Suprapubic skin (tissue), 4 donors: ENCODE measurements at places on chromosomes 12 and 14.

DNA sequence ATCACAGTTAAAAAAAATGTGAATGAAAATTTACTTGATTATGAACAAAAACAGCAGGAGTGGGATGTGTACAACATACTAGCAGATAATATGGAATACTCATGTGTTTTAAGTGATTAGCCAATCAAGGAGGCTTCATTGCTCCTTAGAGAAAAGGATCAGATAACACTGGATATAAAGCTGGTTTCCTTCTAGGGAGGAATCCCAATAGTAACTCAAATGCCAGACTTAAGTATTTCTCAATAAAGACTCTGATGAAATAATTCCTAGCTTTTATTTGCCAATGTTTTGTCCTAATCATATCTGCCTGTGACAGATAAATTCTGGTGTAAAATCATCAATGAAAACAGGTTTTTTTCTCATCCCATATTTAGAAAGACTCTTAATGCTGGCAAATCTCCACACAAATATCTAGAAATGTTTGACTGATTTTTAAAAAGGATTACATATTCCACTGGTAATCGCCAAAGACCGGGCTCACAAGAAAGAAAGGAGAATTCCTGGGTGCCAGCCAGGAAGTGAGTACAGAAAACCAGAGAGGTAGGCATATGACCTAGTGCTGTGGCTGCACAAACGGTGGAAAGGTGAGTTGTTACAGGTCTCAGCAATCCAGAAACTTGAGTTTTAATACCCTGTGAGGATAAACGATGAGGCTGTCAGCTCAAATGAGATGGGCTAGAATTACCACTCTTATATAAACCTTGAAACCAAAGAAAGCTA, 108.6 kb upstream of the TTC7B start:
- H3K4me3 ChIP-seq: no peak overlapping the region
- H3K36me3 ChIP-seq: no peaks in the 10 kb centered on the region
- H3K27me3 ChIP-seq: no peaks in the 10 kb centered on the region
- H3K27ac ChIP-seq: no peak overlapping the region
- no peaks in the 10 kb centered on the region for H3K4me1 ChIP-seq

GRCh38 chr12:126069549-126070165, 1004.4 kb downstream of the AACS start:
- no peaks in the 10 kb centered on the region for H3K4me1 ChIP-seq
- no peaks in the 10 kb centered on the region for H3K27me3 ChIP-seq
- H3K36me3 ChIP-seq: no peaks in the 10 kb centered on the region
- DNase-seq: no peak
- no peak overlapping the region for H3K4me3 ChIP-seq

DNA sequence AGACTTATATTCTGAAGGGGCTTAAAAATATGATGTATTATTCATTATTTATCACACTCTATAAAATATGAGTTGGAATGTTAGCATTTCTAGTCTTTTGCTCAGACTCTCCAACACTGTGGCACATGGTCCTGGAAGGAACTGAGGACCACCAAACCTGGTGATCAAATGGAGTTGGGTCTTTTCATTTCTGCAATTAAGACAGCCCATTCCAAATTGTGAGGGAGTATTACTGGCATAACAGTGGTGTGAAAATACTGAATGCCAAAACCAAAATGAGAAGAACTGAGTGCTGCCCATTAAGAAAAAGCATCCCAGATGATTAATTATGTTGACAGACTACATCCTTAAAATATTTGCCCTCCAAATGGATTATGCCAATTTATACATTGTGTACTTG, 90.8 kb downstream of the NPAS3 start:
- peaks cover 4% of the 10 kb centered on the region for H3K4me1 ChIP-seq
- H3K4me3 ChIP-seq: no peak overlapping the region
- no peak overlapping the region for H3K27ac ChIP-seq
- no peaks in the 10 kb centered on the region for H3K36me3 ChIP-seq
- H3K27me3 ChIP-seq: no peaks in the 10 kb centered on the region

DNA sequence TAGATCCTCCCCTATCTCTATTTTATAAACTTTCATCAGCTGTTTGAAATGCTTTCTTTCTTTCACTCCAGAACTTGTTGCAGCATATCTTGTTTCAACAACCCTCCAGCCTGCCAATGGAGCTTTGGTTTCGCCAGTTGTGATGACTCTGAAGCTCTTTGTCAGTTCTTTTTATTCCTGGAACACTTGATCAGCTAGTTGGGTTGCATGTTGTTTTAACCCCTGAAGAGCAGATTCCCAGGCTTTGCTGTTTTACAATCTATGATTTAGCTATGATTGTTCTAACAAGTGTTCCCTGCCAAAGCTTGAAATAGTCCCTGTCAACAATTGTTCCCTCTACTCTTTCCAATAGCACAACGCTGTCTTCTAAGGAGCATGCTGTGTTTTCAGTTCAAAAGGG, 50.6 kb upstream of the FUT8 start:
- no peaks in the 10 kb centered on the region for H3K27me3 ChIP-seq
- H3K4me1 ChIP-seq: peaks cover 21% of the 10 kb centered on the region
- no peaks in the 10 kb centered on the region for H3K36me3 ChIP-seq

- no peak overlapping the region for H3K4me3 ChIP-seq
- no peak overlapping the region for H3K27ac ChIP-seq
- DNase-seq: no peak
- no peaks in the 10 kb centered on the region for H3K36me3 ChIP-seq
- no peaks in the 10 kb centered on the region for H3K27me3 ChIP-seq
Observed at GRCh38 chr12:100383586-100384558, 27.0 kb downstream of the SLC17A8 start.

GRCh38 chr12:55706568-55707218, 1.0 kb downstream of the ITGA7 start:
- peaks cover 12% of the 10 kb centered on the region for H3K27me3 ChIP-seq
- DNase-seq: no peak
- peak overlapping the region; percentile 50 for H3K27ac ChIP-seq
- H3K4me1 ChIP-seq: peaks cover 22% of the 10 kb centered on the region
- peak overlapping the region; percentile 63 for H3K4me3 ChIP-seq
- no peaks in the 10 kb centered on the region for H3K36me3 ChIP-seq

- H3K27ac ChIP-seq: no peak overlapping the region
- peak; percentile 83 for DNase-seq
- no peaks in the 10 kb centered on the region for H3K27me3 ChIP-seq
- H3K4me3 ChIP-seq: no peak overlapping the region
- no peaks in the 10 kb centered on the region for H3K4me1 ChIP-seq
Observed at GRCh38 chr12:49043856-49044258, 16.7 kb downstream of the KMT2D start.

- no peaks in the 10 kb centered on the region for H3K4me1 ChIP-seq
- no peak for DNase-seq
- H3K27ac ChIP-seq: no peak overlapping the region
- no peak overlapping the region for H3K4me3 ChIP-seq
Observed at GRCh38 chr14:27386391-27386790, 788.6 kb upstream of the NOVA1 start.

DNA sequence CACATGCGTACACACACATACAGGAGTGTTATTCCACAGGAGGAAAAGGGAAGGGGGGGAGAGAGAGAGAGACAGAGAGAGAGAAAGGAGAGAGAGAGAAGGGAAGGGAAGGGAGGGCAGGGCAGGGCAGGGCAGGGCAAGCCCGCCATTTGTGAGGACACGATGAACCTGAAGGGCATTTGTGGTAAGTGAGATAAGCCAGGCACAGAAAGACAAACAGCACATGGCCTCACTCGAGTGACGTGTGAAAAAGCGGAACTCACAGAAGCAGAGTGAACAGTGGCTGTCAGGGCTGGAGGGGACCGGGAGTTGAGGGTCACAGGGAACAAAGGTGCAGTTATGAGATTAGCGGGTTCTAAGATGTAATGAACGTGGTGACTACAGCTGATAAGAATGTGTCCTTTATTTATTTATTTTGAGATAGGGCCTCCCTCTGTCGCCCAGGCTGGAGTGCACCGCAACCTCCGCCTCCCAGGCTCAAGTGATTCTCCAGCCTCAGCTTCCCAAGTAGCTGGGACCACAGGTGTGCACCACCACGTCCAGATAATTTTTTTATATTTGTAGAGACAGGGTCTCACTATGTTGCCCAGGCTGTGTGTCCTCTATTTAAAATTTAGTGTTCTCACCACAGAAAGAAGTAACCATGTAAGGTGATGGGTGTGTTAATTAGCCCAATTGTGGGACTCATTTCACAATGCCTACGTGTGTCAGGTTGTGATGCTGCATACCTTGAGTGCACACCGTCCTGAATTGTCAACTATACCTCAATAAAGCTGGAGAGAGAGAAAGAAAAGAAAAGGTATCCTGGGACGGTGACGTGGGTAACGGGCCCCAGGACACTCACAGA, 18.7 kb upstream of the FBRSL1 start:
- no peak overlapping the region for H3K27ac ChIP-seq
- no peaks in the 10 kb centered on the region for H3K36me3 ChIP-seq
- no peak overlapping the region for H3K4me3 ChIP-seq
- DNase-seq: no peak
- no peaks in the 10 kb centered on the region for H3K4me1 ChIP-seq
- H3K27me3 ChIP-seq: peaks cover 27% of the 10 kb centered on the region

GRCh38 chr12:110277530-110278254, 3.4 kb upstream of the ATP2A2 start:
- H3K4me1 ChIP-seq: peaks cover 17% of the 10 kb centered on the region
- no peaks in the 10 kb centered on the region for H3K27me3 ChIP-seq
- H3K4me3 ChIP-seq: no peak overlapping the region
- no peak for DNase-seq

DNA sequence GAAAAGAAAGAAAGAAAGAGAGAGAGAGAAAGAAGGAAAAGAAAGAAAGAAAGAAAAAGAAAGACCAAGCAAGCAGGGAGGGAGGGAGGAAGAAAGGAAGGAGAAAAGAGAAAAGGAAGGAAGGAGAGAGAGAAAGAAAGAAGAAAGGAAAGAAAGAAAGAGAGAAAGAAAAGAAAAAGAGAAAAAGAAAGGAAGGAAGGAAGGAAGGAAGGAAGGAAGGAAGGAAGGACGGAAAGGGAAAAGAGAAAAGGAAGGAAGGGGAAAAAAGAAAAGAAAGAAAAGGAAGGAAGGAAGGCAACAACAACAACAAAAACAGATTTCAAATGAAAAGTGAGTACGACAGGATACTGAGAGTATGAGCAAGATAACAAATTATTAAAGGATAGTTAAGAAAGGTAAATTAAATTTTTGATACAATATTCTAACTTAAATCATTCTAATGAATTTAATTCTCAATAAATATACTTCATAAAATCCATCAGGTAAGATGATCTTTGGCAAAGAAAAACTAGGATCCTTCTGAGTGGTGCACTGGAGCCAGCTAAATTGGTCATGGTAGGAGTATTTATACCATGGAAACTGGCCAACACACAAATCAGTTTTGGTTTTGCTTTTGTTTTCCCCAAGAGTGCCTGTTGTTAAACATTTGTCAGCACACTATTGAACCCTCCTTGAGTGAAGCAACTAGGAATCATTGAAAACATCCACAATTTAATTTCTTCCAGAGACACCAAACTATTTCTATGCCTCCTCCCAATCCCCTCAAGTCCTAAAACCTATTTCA, 56.1 kb upstream of the DYRK2 start:
- H3K27ac ChIP-seq: no peak overlapping the region
- H3K36me3 ChIP-seq: no peaks in the 10 kb centered on the region
- no peak overlapping the region for H3K4me3 ChIP-seq
- H3K4me1 ChIP-seq: peaks cover 20% of the 10 kb centered on the region
- DNase-seq: no peak

DNA sequence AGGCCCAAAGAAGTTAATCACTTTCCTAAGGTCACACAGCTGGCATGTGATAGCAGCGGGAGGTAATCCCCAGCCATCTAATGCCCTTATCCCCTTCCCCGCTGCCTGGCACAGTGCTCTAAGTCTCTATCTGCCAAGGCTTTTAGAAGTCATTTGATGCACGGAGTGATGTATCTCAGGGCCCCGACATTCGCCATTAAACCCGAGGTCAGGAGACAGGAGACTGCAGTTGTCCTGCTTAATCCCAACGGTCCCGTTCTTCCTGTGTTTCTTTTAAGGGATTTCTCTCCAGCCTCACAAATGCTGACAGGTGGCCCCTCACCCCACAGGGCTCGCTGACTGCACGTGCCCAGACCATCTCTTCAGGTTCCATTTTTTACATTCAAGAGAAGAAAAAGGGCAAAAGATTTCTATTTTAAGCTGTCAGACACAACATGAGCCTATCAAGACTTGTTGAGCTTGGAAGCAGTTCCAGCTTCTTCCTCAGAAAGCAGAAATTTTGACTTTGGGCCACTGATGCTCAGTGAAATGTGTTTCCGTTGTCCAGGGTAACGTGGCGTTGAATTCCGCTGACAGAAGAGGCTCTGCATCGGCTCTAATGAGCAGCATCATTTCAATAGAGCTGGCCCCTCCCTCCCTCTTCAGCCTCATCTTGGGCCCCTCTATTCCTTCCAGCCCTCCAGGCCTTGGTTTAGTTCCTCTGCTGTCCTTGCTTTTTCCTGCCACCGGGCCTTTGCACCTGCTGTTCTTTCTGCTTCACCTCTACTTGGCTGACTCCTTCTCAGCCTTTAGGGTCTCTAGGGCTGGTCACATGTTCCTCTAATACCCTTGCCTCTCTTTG, 171.5 kb downstream of the CHST11 start:
- no peak overlapping the region for H3K27ac ChIP-seq
- H3K27me3 ChIP-seq: no peaks in the 10 kb centered on the region
- no peak for DNase-seq
- H3K4me3 ChIP-seq: no peak overlapping the region
- H3K4me1 ChIP-seq: no peaks in the 10 kb centered on the region
- no peaks in the 10 kb centered on the region for H3K36me3 ChIP-seq

GRCh38 chr12:42373669-42374068, 47.7 kb downstream of the PPHLN1 start:
- no peak for DNase-seq
- no peak overlapping the region for H3K27ac ChIP-seq
- no peaks in the 10 kb centered on the region for H3K4me1 ChIP-seq
- peaks cover 19% of the 10 kb centered on the region for H3K36me3 ChIP-seq

- H3K27ac ChIP-seq: no peak overlapping the region
- H3K27me3 ChIP-seq: no peaks in the 10 kb centered on the region
- no peaks in the 10 kb centered on the region for H3K36me3 ChIP-seq
- H3K4me1 ChIP-seq: no peaks in the 10 kb centered on the region
- H3K4me3 ChIP-seq: no peak overlapping the region
- DNase-seq: no peak
Observed at GRCh38 chr12:15584366-15585041, 204.7 kb downstream of the EPS8 start.

DNA sequence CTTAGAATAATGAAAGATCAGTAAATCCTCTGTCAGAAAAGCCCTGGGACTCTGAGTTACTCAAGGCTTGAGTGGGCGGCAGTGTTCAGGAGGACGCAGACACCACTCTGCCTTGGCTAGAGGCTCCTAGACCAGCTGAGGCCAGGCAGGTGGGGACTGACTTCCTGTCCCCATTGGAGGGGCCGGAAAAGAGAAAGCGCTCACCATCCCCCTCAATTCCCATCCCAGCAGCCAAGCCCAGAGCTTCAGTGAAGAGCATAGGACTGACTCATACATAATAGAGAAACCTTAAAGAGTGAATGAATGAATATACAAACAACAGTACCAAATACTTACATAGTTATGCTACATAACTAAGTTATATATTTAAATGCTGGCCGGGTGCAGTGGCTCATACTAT, 62.0 kb downstream of the PLEKHG7 start:
- no peaks in the 10 kb centered on the region for H3K36me3 ChIP-seq
- H3K4me3 ChIP-seq: no peak overlapping the region
- DNase-seq: no peak
- H3K4me1 ChIP-seq: peaks cover 5% of the 10 kb centered on the region
- H3K27me3 ChIP-seq: no peaks in the 10 kb centered on the region
- no peak overlapping the region for H3K27ac ChIP-seq
